ENCODE measurements at places on chromosomes 6 and 20. TPM values are rescaled to one million over a fixed set of nuclear protein-coding genes. Genes with fewer than 3 reads are reported as not detected.

- H3K27ac ChIP-seq = no peak overlapping the region
- H3K4me3 ChIP-seq = no peak overlapping the region
- no peak for DNase-seq
- no peaks in the 10 kb centered on the region for H3K36me3 ChIP-seq
- no peaks in the 10 kb centered on the region for H3K4me1 ChIP-seq
- H3K27me3 ChIP-seq = no peaks in the 10 kb centered on the region
Observed at GRCh38 chr6:123022975-123023374, 26.9 kb downstream of the CLVS2 start.

DNA sequence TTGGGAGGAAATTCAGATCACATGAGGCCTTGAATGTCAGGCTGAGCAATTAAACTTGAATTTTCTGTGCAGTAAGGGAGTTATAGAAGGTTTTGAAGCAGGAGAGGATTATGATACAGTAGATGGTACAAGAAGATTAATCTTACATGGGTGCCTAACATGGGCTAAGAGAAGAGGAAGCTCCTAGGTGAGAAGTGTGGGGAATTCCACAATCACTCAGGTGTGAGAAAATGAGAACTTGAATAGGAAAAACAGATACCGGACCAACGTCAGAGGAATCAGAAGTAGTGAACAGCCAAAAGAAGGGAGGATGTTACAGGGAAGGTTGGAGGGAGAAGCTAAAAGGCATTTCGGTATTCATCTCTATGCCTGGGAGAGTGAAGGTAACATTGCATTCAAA is 250.7 kb upstream of the SLC35B3 start:
- H3K4me3 ChIP-seq = no peak overlapping the region
- no peak overlapping the region for H3K27ac ChIP-seq
- no peaks in the 10 kb centered on the region for H3K4me1 ChIP-seq
- no peak for DNase-seq
- no peaks in the 10 kb centered on the region for H3K27me3 ChIP-seq
- H3K36me3 ChIP-seq = no peaks in the 10 kb centered on the region

DNA sequence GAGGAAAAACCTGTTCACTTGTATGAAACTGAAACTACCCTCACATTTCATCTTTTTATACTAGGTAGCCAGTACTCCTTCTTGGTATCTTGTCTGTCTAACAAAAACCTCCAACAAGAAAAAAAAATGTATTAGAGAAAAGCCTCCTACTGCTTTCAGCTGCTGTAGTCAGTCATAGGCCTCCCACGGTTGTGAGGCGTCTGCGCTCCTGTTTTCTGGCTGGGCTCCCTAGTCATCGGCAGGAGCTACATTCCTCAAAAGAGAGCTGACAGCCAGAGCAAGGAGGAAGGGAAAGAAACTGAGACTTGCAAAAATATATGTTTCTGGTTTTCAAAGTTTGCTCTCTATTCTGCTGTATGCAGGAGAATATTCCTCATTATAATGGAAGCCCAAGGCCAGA is 517.0 kb downstream of the LMBRD1 start:
- no peaks in the 10 kb centered on the region for H3K36me3 ChIP-seq
- no peaks in the 10 kb centered on the region for H3K27me3 ChIP-seq
- no peaks in the 10 kb centered on the region for H3K4me1 ChIP-seq
- no peak overlapping the region for H3K27ac ChIP-seq
- no peak overlapping the region for H3K4me3 ChIP-seq

GRCh38 chr6:37524970-37525318 is 25.3 kb upstream of the CCDC167 start:
- H3K4me1 ChIP-seq = no peaks in the 10 kb centered on the region
- H3K27ac ChIP-seq = no peak overlapping the region
- DNase-seq = no peak
- no peaks in the 10 kb centered on the region for H3K36me3 ChIP-seq
- no peaks in the 10 kb centered on the region for H3K27me3 ChIP-seq
- H3K4me3 ChIP-seq = no peak overlapping the region

GRCh38 chr6:1399085-1399780 is 9.9 kb downstream of the FOXF2 start:
- H3K4me3 ChIP-seq = no peak overlapping the region
- H3K27me3 ChIP-seq = peaks cover 24% of the 10 kb centered on the region
- H3K27ac ChIP-seq = no peak overlapping the region
- no peak for DNase-seq
- H3K36me3 ChIP-seq = no peaks in the 10 kb centered on the region
- H3K4me1 ChIP-seq = no peaks in the 10 kb centered on the region

- DNase-seq = no peak
- no peak overlapping the region for H3K27ac ChIP-seq
- no peak overlapping the region for H3K4me3 ChIP-seq
- H3K4me1 ChIP-seq = peaks cover 16% of the 10 kb centered on the region
- H3K36me3 ChIP-seq = peaks cover 11% of the 10 kb centered on the region
Observed at GRCh38 chr20:63703471-63703975, 4.3 kb downstream of the ARFRP1 start.

- no peak overlapping the region for H3K27ac ChIP-seq
- no peaks in the 10 kb centered on the region for H3K27me3 ChIP-seq
- no peaks in the 10 kb centered on the region for H3K36me3 ChIP-seq
- no peak overlapping the region for H3K4me3 ChIP-seq
- DNase-seq = no peak
Observed at GRCh38 chr6:138882369-138883017, 86.6 kb downstream of the ECT2L start.

DNA sequence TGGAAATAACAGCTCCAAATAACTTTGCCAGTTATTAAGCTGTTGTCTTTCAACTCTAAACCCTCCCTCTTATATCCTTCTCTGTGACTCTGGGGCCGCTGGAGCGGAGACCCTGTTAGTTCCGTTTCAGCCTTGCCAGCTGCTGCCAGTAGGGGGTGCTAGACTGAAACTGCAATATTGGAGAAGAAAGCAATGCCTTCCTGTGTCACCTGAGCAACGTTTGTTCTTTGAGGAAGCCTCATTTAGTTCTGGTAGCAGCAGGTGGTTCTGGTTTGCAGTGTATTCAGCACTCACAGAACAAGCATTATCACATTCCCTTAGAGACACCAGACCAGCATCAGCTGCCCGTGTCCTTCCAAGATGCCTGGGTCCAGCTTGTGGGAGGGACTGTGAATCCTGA is 22.9 kb upstream of the JAG1 start:
- DNase-seq = no peak
- H3K27ac ChIP-seq = no peak overlapping the region

GRCh38 chr6:75993236-75994162 is 79.0 kb downstream of the IMPG1 start:
- no peaks in the 10 kb centered on the region for H3K4me1 ChIP-seq
- no peaks in the 10 kb centered on the region for H3K27me3 ChIP-seq
- no peak for DNase-seq
- H3K36me3 ChIP-seq = no peaks in the 10 kb centered on the region
- no peak overlapping the region for H3K4me3 ChIP-seq
- H3K27ac ChIP-seq = no peak overlapping the region

GRCh38 chr20:41100001-41100480 is 37.3 kb upstream of the PLCG1 start:
- H3K27me3 ChIP-seq = no peaks in the 10 kb centered on the region
- H3K27ac ChIP-seq = no peak overlapping the region
- H3K36me3 ChIP-seq = peaks cover 16% of the 10 kb centered on the region
- H3K4me1 ChIP-seq = no peaks in the 10 kb centered on the region

DNA sequence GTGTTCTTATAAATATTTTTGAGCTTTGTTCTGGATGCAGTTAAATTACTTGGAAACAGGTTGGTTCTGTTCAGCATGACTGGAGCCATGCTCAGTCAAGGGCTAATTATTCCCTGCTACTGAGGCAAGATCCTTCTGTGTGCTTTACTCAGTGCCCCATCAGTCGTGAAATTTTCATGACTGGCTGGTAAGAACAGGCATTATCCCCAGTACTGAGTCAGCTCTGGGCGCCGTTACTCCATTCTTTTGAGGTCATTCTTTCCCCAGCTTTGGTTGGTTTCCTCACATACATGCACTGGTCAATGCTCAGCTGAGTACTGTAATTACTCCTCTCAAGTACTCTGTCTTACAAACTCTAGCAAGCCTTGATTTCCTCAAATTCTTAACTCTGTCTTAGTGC is 71.3 kb downstream of the CDKAL1 start:
- H3K36me3 ChIP-seq = no peaks in the 10 kb centered on the region
- no peak overlapping the region for H3K27ac ChIP-seq
- no peaks in the 10 kb centered on the region for H3K27me3 ChIP-seq

DNA sequence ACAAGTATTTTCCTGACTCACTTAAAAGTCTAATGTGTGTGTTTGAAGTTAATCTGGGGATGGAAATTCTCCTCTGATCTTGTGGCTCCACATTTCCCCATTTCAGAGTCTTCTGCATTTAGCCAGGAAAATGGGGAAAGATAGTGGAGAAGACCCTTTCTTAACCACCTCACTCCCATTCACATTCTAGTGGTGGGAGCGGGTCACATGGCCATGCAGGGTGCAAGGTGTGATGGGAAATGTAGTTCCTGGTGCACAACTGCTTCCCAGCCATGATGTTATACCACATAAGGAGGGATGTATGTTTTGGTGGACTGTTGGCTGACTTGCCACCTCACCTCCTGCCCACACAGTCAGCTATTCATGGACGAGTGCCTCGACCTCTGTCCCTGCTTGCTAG is 61.8 kb downstream of the BANF2 start:
- no peaks in the 10 kb centered on the region for H3K36me3 ChIP-seq
- no peaks in the 10 kb centered on the region for H3K4me1 ChIP-seq
- H3K27ac ChIP-seq = no peak overlapping the region
- no peak overlapping the region for H3K4me3 ChIP-seq
- H3K27me3 ChIP-seq = no peaks in the 10 kb centered on the region

GRCh38 chr20:42714298-42715141 is 475.2 kb downstream of the PTPRT start:
- H3K4me1 ChIP-seq = no peaks in the 10 kb centered on the region
- DNase-seq = no peak
- no peak overlapping the region for H3K27ac ChIP-seq
- H3K27me3 ChIP-seq = no peaks in the 10 kb centered on the region

VIP gene
- total RNA-seq = 1.5 TPM

RSPO3 gene
- 1.8 TPM for total RNA-seq

DEFB116 gene
- not detected for total RNA-seq

WFDC5 gene
- total RNA-seq = not detected

ECT2L gene
- total RNA-seq = not detected

SASH1 gene
- 14.9 TPM for total RNA-seq

OR2J2 gene
- total RNA-seq = not detected

Measured in colonic mucosa (tissue), 4 donors.